ENCODE measurements at places on chromosomes 2 and 18.

DNA sequence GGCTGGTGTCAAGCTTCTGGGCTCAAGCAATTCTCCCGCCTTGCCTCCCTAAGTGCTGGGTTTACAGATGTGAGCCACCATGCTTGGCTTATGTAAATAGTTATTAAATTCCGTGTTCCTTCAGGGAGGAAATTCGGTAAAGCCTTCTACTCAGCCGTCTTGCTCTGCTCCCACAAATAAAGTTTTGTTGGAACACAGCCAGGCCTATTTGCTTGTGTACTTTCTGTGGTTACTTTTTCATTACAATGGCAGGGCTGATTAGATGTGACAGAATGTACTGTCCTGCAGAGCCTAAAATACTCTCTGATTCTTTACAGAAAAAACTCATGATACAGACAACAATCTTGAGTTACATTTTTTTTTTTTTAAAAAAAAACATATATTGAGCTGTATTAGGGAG, 68.8 kb upstream of the TACR1 start:
- no peak for DNase-seq

- no peak for DNase-seq
These were observed 83.3 kb upstream of the EPB41L5 start for GRCh38 chr2:119929537-119929936.

DNA sequence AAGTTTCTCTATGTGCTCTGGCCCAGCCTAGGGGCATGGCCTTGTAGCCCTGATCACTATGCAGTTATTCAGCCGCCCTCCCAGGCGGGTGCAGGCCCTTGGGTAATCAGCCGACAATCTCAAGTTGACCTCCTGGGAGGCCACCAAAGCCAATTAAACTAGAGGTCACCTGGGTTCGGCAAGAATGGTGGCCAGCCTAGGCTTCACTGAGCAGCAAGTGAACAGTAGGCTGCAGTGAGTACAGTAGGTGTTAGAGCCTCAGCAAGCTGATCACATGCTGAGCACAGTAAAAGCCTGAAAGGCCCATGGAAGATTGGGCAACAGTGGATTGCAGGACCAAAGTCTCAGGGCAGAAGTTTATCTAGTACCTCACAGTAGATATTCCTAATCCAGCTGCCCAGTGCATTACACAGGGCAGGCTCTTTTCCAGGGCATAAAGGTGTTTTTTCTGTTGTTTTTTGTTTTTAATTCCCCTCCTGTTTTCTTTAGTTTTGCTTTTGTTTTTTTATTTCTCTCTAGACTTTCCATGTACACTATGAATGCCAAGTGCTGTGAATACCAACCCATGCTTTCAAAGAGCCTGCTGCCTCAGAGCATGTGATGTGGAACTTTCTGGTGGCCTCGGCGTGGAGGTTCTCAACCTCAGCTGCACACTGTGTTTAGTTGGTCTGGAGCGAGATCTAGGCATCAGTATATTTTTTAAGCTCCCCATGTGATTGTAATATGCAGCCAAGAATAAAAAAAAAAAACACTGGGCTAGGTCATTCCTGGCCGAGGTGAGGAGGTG, 55.9 kb upstream of the ATL2 start:
- DNase-seq, result no peak

- DNase-seq, result no peak
These were observed 187.1 kb downstream of the ZNF407 start for GRCh38 chr18:74784752-74785151.

GRCh38 chr2:173770947-173771678, 194.1 kb downstream of the SP3 start:
- no peak for DNase-seq

DNA sequence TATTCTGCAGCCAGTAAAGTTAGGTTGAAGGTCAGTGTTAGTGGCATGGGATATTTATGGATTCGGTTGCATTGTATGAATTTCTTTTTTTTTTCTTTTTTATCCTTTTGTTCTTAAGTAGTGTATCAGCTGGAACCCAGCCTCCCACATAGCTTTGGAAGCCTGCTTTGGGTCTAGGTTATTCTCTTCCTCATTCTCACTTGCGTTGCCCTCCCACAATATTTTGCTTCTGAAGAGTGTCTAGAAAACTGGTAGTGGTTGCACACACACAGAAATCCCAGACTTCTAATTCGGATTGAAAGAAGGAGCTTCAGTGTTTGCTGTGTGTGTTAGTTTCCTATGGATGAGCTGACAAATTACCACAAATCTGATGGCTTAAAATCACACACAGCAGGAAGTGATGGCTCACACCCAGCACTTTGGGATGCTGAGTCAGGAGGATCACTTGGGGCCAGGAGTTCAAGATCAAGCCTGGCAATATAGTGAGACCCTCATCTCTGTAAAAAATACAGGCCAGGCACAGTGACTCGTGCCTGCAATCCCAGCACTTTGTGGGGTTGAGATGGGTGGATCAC, 104.8 kb downstream of the ARL4C start:
- no peak for DNase-seq

GRCh38 chr18:48338915-48339314, 70.3 kb downstream of the ZBTB7C start:
- DNase-seq, result no peak

Data from neural crest cell (in vitro differentiated cells).